SJCRH30 (cell line): ENCODE measurements at places on chromosomes 3 and 15. TPM values are rescaled to one million over a fixed set of nuclear protein-coding genes. Genes with fewer than 3 reads are reported as not detected.
A peak's percentile ranks its signal among the peaks of the same experiment; 100 is the strongest.

DNA sequence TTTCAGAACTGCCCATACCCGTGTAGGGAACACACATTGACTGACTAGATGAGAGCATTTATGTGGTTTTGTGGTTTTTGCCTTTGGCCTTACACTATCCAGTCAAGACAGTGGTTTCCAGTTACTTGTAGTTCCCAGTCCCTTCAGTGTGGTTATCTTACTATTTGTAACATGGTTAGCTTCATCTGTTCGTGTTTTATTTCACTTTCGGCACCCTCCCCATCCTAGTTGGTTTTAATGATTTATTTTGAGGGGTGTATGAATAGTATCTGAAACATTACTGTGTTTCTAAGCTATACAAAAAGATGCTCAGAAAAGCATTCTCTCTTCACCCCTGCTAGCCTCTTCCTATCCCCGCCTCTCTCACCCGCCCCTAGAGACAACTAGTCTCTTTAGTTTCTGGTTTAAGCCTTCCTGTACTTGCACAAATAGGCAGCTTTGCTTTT, 14.1 kb downstream of the LYSMD4 start:
- H3K4me3 ChIP-seq: no peak overlapping the region
- H3K36me3 ChIP-seq: 0 out of 2 replicates have a peak, but pooled peaks cover 9% of the 10 kb centered on the region
- H3K4me1 ChIP-seq: peaks cover 32% of the 10 kb centered on the region
- H3K27ac ChIP-seq: peak overlapping the region; percentile 74; the same call in 1 of the 2 replicates

DNA sequence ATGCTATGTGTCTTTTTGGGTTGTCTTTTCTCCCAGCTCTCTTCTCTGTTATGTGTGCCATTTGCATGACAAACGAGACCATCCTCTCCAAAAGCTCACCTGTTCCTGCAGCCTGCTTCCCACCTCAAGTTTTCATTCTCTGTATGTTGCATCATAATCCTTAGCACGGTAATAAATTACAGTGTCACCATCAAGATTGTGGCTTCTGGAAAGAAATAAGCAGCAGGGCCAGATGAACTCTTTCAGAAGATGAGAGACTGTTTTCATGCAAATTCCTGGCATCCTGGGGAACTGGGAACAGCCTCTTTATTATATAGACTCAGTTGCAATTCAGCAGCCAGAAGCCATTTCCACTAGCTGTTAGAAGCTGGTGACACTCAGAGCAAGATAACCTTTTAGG, 436.7 kb downstream of the EPHB1 start:
- no peaks in the 10 kb centered on the region for H3K27me3 ChIP-seq
- H3K27ac ChIP-seq: no peak overlapping the region
- H3K36me3 ChIP-seq: no peaks in the 10 kb centered on the region

DNA sequence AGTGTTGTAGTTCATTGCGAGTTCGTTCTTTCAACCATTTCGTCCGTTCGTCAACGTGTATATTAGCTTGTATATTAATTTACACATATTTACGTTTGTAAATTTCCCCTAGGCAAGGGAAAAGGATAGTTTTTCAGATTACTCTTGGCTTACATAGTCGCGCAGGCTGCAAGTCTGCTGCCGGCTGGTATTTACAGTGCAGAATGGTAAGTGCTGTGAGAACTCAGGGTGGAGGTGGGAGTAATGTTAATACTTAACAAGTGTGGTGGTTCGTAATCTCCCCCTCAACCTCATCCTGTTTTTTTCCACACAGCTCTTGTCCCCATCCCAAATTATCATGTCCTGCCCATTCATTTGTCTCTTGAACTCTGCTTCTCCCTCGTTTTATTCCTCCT, 766 bp downstream of the FAM98B start:
- no peaks in the 10 kb centered on the region for H3K36me3 ChIP-seq
- H3K27me3 ChIP-seq: no peaks in the 10 kb centered on the region
- peak overlapping the region; percentile 95 for H3K4me3 ChIP-seq
- DNase-seq: no peak

DNA sequence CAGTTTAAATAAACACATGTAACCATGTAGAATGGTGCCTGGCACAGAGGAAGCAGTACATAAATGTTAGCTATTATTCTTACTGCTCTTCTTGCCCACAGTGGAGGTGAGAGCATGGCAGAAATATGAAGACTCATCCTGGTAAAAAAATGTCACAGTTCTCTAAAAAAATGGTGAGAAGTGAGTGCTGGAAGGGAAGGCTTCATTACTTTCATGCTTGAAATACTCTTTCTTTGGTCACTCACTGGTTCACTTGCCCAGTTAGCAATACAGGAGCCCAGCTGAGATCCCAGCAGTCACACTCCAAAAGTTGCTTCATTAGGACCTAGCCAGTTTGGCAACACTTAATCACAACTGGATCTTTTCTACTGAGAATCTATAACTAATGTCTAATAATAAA, 1017.2 kb downstream of the TUSC7 start:
- no peak overlapping the region for H3K4me3 ChIP-seq
- H3K4me1 ChIP-seq: no peaks in the 10 kb centered on the region
- H3K36me3 ChIP-seq: no peaks in the 10 kb centered on the region
- no peak for DNase-seq

GRCh38 chr3:59473636-59474035, 423.8 kb upstream of the CFAP20DC start:
- DNase-seq: no peak
- no peaks in the 10 kb centered on the region for H3K4me1 ChIP-seq
- no peaks in the 10 kb centered on the region for H3K27me3 ChIP-seq
- H3K27ac ChIP-seq: no peak overlapping the region
- no peak overlapping the region for H3K4me3 ChIP-seq

The SOX14 gene
- total RNA-seq: not detected in 2 replicates

- DNase-seq: no peak
- H3K36me3 ChIP-seq: 0 out of 2 replicates have a peak, but pooled peaks cover 6% of the 10 kb centered on the region
- H3K4me1 ChIP-seq: peaks cover 7% of the 10 kb centered on the region; the same call in 1 of the 2 replicates
Measured at GRCh38 chr3:197552198-197552597, 3.6 kb downstream of the BDH1 start.

DNA sequence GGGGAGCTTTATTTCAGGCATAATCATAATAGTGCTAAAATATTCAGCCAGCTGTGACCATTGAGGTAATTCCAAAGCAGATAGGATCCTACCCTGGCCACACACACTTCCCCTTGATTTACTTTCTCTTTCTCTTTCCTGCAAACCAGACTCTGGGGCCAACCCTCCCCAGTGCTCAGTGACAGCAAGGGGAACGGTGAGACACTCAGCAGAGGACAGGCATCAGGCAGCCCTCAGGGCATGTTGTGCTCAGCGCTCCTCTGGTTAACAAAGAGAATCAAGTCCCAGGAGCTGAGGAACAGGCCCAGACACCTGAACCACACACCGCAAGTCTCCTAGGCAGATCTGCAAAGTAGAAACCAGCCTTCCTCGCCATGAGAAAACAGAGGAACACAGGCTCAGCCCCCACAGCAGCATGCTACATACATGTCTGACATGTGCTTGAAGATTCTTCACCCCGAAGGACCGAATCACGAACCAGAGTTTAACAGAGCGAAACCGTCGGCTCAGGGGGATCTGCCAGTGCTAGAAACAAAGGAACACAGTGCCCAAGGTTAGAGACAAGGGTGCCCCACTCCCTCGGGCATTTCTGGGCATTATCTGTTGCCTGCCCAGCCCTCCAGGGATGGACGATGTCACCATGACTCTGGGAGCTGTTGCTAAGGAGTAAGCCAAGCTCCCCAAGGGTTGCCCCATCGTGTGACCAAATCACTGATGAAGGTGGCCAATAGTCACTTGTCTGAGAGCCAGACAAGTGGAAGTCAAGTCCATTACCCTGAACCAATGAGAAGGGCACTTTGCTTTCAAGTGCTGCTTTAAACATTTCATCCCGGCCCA, 17.5 kb downstream of the HDC start:
- H3K36me3 ChIP-seq: no peaks in the 10 kb centered on the region
- no peaks in the 10 kb centered on the region for H3K27me3 ChIP-seq
- DNase-seq: no peak
- no peak overlapping the region for H3K27ac ChIP-seq
- peaks cover 20% of the 10 kb centered on the region for H3K4me1 ChIP-seq

The TICRR gene
- total RNA-seq: 24.9 and 27.2 TPM in 2 replicates

DNA sequence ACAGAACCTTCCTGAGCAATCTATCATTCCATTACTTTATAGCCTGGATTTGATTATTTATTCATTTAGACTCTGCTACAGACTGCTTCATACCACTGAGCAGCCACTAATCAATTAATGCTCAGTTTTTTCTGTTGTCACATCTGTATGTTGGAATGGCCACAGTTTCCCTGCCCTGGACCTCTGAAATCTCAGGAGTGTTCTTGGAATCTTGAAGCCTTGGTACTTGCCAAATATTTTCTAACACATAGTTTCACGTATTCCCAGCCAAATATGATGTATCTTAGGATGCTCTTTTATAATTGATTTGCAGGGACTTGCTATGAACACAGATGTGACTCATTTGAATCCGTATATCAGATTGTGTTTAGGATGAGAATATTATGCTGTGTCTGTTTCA, 225.8 kb downstream of the TAFA4 start:
- H3K36me3 ChIP-seq: no peaks in the 10 kb centered on the region
- DNase-seq: no peak
- H3K27me3 ChIP-seq: no peaks in the 10 kb centered on the region
- H3K4me3 ChIP-seq: no peak overlapping the region
- H3K27ac ChIP-seq: no peak overlapping the region
- H3K4me1 ChIP-seq: no peaks in the 10 kb centered on the region

The RTP3 gene
- not detected in 2 replicates for total RNA-seq

DNA sequence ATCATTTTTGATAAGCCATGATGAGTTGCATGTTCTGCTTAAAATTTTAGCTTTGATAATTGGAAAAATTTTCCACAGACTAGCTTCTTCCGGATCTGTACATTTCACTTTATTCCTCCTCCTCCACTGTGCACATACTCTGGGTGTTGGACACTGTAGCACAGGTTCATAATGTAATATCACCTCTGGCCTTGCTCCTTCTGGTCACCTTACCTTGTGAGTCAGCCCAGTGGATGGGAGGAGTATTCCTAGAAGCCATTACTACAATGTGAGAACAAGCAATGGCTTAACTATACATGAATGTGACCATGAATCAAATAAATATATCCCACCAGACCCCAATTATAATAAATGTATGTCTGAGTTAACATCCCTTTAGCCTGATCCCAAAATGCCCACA, 6.1 kb upstream of the CDCP1 start:
- no peak overlapping the region for H3K27ac ChIP-seq
- H3K36me3 ChIP-seq: no peaks in the 10 kb centered on the region
- H3K27me3 ChIP-seq: no peaks in the 10 kb centered on the region
- DNase-seq: no peak
- no peaks in the 10 kb centered on the region for H3K4me1 ChIP-seq
- H3K4me3 ChIP-seq: no peak overlapping the region

The PARP15 gene
- 0.08 and 0.28 TPM in 2 replicates for total RNA-seq

The PLA2G4D gene
- total RNA-seq: not detected in 2 replicates

DNA sequence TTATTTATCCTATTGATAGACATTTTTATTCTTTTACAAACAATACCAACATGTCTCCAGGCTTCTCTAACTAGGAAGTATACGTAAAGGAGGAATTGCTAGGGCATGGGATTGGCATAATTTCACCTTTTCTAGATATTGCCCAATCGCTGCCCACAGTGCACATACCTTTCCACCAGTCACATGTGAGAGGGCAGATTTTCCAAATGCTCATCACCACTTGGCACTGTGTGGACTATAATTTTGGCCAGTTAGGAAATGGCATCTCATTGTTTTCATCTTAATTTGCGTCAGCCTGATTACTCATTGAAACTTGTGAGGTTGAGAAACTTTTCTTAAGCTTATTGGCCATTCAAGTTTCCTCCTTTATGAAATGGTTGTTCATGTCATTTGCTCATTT, 57.4 kb upstream of the POLR2M start:
- H3K27me3 ChIP-seq: no peaks in the 10 kb centered on the region
- H3K4me3 ChIP-seq: no peak overlapping the region
- H3K4me1 ChIP-seq: peaks cover 45% of the 10 kb centered on the region
- DNase-seq: no peak
- H3K27ac ChIP-seq: no peak overlapping the region
- H3K36me3 ChIP-seq: peaks cover 3% of the 10 kb centered on the region; the same call in 1 of the 2 replicates

- peak; percentile 47 for DNase-seq
- no peaks in the 10 kb centered on the region for H3K36me3 ChIP-seq
- H3K27me3 ChIP-seq: no peaks in the 10 kb centered on the region; the same call in 1 of the 2 replicates
Measured at GRCh38 chr15:75347222-75348033, 589 bp downstream of the NEIL1 start.

GRCh38 chr15:64883997-64884511, 27.6 kb upstream of the ANKDD1A start:
- no peaks in the 10 kb centered on the region for H3K36me3 ChIP-seq
- no peak overlapping the region for H3K27ac ChIP-seq
- H3K4me3 ChIP-seq: no peak overlapping the region
- peaks cover 9% of the 10 kb centered on the region for H3K4me1 ChIP-seq

The CPN2 gene
- not detected in 2 replicates for total RNA-seq

GRCh38 chr3:149393345-149394160, 16.1 kb upstream of the TM4SF1 start:
- H3K27me3 ChIP-seq: no peaks in the 10 kb centered on the region
- H3K4me3 ChIP-seq: no peak overlapping the region
- DNase-seq: peak; percentile 77
- H3K4me1 ChIP-seq: peaks cover 13% of the 10 kb centered on the region

The NANOGP8 gene
- total RNA-seq: not detected in 2 replicates

DNA sequence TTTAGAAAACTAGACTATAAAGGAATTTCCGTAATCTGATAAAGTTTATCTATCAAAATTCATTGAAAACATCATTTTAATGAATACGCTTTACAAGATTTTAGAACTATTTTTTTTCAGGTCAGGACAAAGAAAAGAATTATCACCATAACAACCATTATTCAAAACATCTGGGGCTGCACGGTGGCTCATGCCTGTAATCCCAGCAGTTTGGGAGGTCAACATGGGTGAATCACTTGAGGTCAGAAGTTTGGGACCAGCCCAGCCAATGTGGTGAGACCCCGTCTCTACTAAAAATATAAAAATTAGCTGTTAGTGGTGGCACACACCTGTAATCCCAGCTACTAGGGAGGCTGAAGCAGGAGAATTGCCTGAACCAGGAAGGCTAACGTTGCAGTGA, 260.4 kb downstream of the WNT5A start:
- DNase-seq: no peak
- H3K4me1 ChIP-seq: no peaks in the 10 kb centered on the region
- H3K27me3 ChIP-seq: no peaks in the 10 kb centered on the region
- H3K27ac ChIP-seq: no peak overlapping the region
- H3K36me3 ChIP-seq: no peaks in the 10 kb centered on the region

DNA sequence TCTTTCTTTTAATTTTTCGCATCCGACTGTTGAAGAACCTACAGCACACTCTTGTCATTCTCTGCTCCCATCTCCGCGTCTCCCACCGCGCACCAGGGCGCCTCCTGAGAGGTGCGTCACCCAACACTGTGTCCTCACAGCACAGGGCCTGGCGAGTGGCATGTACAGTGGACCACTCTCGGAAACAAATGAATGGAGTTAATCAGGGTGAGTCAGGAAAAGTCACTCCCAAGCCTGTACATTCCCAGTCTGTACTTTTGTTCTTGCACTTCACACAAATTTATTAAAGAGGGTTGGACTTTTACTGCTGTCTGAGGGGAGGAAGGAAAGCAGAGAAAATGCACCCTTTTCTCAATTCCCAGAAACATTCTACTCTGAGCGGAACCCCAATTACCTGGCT, 625 bp downstream of the COL6A6 start:
- no peak overlapping the region for H3K27ac ChIP-seq
- no peak overlapping the region for H3K4me3 ChIP-seq
- no peaks in the 10 kb centered on the region for H3K4me1 ChIP-seq
- H3K36me3 ChIP-seq: no peaks in the 10 kb centered on the region

GRCh38 chr15:91150502-91151160, 50.6 kb downstream of the SV2B start:
- H3K4me3 ChIP-seq: no peak overlapping the region
- H3K27ac ChIP-seq: no peak overlapping the region
- H3K27me3 ChIP-seq: no peaks in the 10 kb centered on the region
- no peak for DNase-seq
- no peaks in the 10 kb centered on the region for H3K4me1 ChIP-seq
- no peaks in the 10 kb centered on the region for H3K36me3 ChIP-seq
